ENCODE measurements at places on chromosomes 5 and 9.

DNA sequence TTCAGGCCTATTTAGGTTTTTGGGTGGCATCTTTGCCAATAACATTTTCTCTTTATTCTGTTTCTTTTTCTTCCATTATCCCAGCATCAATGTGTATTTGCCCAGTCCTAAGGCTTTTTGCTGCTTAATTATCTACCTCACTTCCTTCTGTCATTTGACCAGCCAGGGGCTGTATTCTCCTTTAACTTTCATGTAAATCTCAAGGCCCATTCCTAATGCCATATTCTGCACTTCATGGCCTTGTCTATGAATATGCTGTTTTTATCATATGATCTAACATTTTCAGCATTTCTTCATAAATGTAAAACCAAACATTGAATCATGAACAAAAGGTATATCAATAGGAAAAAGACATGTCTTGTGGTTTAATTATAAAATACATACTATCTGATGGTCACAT is 108.7 kb downstream of the SSBP2 start:
- DNase-seq, result no peak

DNA sequence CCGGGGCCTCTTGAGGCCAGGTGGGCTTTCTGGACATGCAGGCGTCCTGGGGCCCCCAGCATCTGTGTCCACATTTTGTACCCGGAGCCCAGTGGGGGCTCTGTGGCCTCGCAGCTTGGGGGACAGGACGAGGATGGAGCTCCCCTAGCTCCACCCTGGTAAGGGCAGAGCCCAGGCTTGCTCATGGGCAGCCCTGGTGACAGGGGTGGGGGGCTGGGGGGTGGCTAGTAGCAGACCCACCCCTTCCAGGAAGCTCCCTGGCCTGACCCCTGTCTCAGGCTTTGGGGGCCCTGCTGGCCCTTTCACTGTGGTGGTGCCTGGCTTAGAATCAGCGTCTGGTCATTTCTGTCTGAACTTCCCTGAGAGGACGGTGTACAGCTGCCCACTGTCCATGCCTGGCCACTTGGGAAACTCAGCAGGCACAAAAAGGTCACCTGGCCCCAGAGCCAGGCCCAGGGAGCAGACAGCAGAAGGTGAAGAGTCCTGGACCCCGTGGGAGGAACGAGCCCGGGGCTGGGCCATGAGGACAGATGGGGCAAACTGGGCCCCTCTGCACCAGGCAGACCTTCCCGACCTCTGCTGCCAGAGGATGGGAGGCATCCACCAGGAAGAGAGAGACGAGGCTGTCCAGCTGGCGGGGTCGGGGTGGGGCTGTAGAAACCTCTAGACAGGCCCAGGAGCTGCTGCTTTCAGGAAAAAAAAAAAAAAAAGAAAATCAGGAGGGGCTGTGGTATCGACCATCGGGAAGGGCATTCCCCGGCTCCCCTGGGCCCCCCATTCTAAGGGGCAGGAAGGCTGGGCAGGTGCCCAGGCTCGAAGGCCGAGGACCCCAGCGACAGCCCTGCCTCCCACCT is 52.8 kb downstream of the EXD3 start:
- no peak for DNase-seq

DNA sequence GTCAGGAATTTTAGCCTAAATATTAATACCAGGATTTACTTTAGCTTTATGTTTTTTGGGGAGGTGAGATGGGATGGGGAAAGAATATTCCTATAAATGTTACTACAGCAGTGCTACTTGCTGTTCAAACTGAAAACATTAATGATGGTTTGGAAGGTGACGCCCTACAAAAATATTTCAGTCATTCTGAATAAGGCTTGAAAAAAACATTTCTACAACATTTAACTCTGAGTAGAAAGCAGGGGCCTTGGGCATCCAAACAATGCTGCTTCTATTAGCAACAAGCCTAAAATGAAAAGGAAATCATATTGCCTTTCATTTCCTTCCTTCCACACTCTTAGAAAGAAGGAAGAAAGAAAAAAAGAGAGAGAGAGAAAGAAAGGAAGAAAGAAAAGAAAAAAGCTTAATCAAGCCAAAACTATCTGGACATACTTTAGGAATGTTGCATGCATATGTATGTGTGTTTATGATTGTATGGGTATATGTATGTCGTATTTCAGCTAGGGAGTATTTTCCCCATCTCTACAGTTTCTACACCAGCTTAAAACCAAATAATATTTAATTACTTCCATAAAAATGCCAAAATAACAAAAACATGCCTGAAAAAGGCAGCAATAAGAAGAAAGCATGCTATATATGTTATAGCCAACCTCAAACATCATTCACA is 16.3 kb upstream of the DAB2 start:
- DNase-seq, result no peak

GRCh38 chr5:151581812-151582583 is 9.1 kb downstream of the FAT2 start:
- DNase-seq, result no peak

GRCh38 chr5:173581408-173582215 is 34.8 kb downstream of the BOD1 start:
- peak; percentile 46 for DNase-seq

DNA sequence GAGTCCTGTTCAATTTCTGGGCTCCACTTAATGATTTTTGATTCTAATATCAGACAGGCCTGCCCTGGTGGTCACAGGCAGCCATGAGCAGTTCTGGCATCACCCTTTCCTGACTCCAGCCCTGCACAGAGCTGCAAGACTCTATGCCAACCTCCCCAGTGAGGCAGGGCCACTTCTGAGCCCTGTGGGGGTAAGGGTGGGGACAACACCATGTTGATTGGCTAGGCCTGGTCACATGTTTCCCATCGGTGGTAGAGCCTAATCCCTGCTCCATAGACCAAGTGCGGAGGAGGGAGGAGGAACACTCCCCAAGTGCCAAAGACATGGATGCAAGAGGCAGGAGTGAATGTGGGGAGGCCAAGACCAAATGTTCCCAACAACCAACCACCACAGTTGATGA is 134.6 kb downstream of the PHF2 start:
- no peak for DNase-seq

- peak; percentile 52 for DNase-seq
These were observed 94.0 kb upstream of the RAPGEF1 start for GRCh38 chr9:131833906-131834305.

GRCh38 chr9:73219985-73220626 is 68.4 kb downstream of the ANXA1 start:
- peak; percentile 66 for DNase-seq

GRCh38 chr9:118395415-118395814 is 691.2 kb downstream of the TLR4 start:
- no peak for DNase-seq

GRCh38 chr9:109641372-109641659 is 138.7 kb upstream of the PALM2AKAP2 start:
- DNase-seq, result no peak

DNA sequence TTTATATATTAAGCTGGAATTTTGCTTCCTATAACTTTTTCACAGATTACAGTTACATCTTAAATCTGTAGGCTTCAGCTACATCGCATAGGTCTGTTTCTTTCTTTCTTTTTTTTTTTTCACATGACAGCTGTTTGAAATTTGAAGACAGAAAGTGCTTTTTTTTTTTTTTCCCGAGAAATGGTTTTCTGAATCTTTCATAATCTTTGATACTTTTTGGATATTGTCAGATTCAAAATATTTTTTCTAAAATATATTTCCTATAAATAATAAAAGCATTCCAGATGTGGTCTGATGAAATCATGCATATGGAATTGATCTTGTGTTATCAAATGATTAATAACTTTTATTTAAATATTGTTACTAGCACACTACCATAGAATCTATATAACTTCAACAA is 212.2 kb downstream of the TAF11L14 start:
- DNase-seq, result no peak

- no peak for DNase-seq
These were observed 4.3 kb downstream of the SPINK4 start for GRCh38 chr9:33244137-33244784.

DNA sequence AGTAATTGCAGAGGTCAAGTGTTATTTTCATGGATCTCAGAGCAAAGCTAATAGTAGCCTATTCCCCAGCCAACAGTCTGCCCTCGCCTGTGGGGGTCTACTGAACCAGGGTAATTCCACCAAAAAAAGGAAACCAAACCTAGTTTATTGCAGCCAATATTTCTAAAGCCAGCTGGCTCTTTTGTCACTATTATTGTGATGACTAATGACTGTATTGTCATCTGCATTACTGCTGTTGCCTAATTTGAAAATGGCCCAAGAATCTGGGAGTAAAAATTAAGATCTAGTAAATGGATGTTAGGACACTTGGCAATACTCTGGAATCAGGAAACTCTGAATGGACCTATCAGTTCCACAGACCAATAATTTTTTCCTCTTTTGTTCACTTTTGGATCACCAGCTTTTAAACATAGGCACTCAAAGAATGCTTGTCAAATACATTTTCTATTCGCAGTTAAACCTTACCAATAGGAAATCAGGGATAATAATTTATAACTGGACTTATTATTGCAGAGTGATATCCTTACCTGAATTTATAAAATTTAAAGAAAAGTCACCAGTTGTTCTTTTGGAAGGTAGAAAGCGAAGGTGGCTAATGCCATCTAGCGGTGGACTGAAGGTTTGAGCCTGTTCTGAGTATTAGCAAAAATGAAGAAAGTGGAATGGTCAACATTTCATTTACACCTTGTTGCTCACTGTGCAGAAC is 69.2 kb downstream of the SYK start:
- peak; percentile 55 for DNase-seq

DNA sequence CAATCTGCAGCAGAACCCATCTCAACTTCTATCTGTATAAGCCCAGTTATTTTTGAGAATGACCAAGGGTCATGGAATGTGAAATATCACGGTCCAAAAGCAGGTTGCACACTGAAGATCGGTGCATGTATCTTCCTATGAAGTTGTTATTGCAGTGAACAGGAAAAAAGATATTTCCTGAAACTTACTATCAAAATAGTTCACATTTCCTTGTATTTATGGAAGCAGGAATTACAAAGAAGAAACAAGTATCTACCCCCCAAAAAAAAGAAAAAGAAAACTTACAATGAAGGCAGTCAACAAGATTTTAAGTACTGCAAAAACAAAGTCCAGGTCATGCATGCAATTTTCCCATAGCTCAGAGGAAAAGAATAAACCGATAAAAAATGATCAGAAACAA is 70.0 kb downstream of the MPDZ start:
- peak; percentile 1 for DNase-seq

- DNase-seq, result no peak
These were observed 109.3 kb downstream of the TARS1 start for GRCh38 chr5:33549982-33550567.

- DNase-seq, result no peak
These were observed 3.2 kb upstream of the ARL15 start for GRCh38 chr5:54313311-54314270.

- peak; percentile 8 for DNase-seq
These were observed 98.6 kb downstream of the GIN1 start for GRCh38 chr5:103021314-103021713.

- no peak for DNase-seq
These were observed 55.2 kb downstream of the EXD3 start for GRCh38 chr9:137367506-137368430.

DNA sequence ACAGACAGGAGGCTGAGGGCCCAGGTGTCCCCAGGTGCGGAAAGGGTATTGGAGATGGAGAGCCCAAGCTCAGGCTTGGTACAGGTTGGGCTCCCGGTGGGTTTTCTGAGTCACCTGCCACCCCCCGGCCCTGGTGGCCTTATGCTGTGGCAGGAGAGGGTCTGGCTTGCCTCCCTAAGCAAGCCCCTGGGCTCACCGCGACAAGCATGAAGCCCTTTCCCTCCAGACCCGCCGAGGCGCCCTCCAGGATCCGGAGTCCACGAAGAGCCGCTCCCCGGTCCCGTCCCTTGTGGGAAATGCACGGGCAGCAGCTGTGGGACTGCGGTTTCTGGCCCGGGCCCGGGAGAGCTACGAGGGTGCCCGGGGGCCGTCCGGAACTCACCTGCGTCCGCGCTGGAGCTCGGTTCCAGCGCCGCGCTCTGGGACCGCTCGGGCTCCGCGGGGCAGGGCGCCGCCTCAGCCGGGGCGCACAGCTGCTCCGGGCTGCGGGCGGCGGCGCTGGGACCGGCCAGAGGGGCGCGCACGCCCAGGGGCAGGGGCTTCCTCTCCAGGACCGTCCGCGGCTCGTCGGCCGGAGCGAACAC is 757 bp downstream of the SAPCD2 start:
- no peak for DNase-seq

DNA sequence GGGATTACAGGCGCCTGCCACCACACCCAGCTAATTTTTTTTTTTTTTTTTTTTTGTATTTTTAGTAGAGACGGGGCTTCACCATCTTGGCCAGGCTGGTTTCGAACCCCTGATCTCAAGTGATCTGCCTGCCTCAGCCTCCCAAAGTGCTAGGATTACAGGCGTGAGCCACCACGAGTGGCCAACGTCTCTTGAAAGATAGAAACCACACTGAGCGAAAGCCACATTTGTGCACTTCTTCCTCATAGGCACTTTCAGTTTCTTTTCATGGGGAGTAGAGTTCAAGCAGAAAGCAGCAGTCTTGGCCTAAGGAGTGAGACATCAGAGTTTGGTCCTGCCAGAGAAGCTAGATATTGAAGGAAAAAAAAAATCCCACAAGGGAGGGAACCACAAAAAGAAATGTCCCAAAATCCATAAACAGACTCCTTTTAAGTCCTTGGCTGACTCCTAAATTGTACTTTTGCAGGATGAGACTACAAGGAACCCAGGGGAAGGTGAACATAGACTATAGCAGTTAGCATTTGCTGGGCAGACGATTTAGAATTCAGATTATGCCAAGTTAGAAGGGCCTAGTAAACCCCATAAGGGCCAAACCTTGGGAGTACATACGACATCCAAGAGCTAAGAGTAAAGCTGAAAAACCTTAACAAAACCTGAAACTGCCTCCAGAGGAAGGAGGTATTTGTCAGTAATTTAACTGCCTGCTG is 43.9 kb upstream of the GLIPR2 start:
- no peak for DNase-seq

DNA sequence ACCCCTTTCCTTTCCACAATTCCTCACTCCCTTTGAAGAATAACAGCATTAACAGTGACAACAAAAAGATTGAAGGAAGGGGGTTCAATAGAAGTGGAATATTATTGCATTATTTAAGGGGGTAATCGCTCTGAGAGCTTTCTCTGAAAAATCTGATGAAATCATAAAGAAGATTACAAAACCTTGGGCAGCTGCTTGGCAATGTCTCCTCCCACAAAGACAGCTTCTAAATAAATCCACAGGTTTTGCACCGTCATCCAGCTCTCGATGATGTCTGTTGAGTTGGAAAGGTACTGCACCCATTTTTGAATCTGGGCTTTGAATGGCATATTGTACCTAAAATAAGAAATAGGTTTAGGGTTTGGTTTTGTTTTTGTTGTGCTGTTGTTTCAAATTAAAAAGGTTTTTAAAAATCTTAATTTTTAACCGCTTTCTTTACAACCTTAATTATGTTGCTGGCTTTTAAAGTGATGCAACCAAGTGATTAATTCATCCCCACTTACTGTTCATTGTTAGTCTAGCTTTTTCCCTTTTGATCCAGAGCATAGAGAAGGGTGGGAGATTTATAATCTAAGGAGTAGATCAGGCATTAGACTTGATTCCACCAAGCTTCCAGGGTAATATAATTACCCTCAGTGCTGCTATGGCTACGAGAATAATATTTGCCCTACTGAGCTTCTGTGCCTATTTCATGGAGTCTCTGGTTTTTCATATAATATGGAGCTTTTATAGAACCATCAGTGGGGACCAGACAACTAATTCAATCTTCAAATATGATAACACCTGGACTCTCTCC is 85.0 kb downstream of the DNAH5 start:
- DNase-seq, result peak; percentile 2
